Lower lobe of right lung (tissue), 2 donors: ENCODE measurements at places on chromosomes 12 and 14. TPM values are rescaled to one million over a fixed set of nuclear protein-coding genes. Genes with fewer than 3 reads are reported as not detected.

ANGEL1 gene
- total RNA-seq, result 28.9 TPM

SSPN gene
- total RNA-seq, result 12.8 TPM

MGST1 gene
- 341 TPM for total RNA-seq

GZMH gene
- total RNA-seq, result 7.5 TPM

CRIP1 gene
- 237 TPM for total RNA-seq

TMPRSS12 gene
- not detected for total RNA-seq

CDC42BPB gene
- 114 TPM for total RNA-seq

C3AR1 gene
- 62.1 TPM for total RNA-seq

DNA sequence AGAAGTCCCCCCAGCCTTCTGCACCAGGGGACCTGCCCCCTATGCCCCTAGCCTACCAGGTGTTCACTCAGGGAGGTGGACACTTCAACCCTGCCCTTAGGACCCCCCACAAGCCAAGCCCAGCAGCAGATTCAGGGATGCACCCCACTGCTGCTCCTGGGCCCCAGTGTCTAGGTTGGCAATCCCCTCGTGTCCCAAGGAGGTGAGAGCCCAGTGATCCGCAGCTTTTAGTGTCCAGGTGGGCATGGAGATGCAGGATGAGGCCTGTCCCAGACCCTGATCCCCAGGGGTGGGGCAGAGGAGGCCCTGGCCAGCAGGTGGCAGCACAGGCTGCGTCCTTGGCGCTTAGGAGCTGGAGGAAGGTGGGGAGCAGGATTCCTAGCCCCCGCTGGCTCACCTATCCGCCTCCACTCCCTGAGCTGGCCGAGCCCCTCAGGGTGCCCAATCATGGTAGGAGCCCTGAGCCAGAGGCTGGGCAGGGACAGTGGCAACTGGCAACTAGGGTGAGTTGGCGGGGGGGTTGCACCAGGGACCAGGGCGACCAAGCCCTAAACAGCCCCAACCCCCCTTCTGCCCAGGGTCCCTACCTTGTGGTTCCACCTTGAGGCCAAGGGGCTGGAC lies 4.1 kb downstream of the CKB start:
- peak; percentile 79 for DNase-seq
- peaks cover 5% of the 10 kb centered on the region for H3K27me3 ChIP-seq
- H3K36me3 ChIP-seq, result peaks cover 3% of the 10 kb centered on the region
- peak overlapping the region; percentile 68 for H3K27ac ChIP-seq
- peaks cover 66% of the 10 kb centered on the region for H3K4me1 ChIP-seq

GRCh38 chr12:121767525-121768016 lies 25.9 kb downstream of the RHOF start:
- peaks cover under 1% of the 10 kb centered on the region for H3K4me1 ChIP-seq
- H3K4me3 ChIP-seq, result no peak overlapping the region
- no peaks in the 10 kb centered on the region for H3K36me3 ChIP-seq
- H3K27me3 ChIP-seq, result no peaks in the 10 kb centered on the region

GRCh38 chr14:70807898-70808415 lies 1.4 kb downstream of the MAP3K9 start:
- no peaks in the 10 kb centered on the region for H3K36me3 ChIP-seq
- H3K4me1 ChIP-seq, result peaks cover 20% of the 10 kb centered on the region
- H3K4me3 ChIP-seq, result peak overlapping the region; percentile 73
- peak; percentile 61 for DNase-seq
- peaks cover 14% of the 10 kb centered on the region for H3K27me3 ChIP-seq

DNA sequence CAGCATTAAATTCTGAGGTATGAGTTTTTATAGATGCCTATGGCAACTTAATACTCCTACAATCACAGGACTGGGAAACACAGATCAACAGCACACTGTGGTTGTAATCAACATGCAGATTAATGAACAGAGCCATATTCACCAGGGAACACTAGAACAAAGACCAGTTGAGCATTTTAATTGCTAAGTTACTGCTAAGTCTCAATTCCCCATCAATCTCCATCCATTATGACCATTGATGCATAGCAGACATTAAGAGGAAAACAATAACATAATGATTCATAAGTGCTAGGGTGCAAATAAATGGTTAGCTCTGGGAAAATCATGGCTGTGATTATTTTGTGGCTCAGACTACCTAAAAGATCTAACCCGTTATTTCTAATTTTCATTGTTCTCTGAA lies 505.6 kb downstream of the TRHDE start:
- no peaks in the 10 kb centered on the region for H3K36me3 ChIP-seq
- H3K4me1 ChIP-seq, result no peaks in the 10 kb centered on the region
- no peaks in the 10 kb centered on the region for H3K27me3 ChIP-seq
- no peak for DNase-seq
- no peak overlapping the region for H3K27ac ChIP-seq

- H3K4me3 ChIP-seq, result no peak overlapping the region
- no peaks in the 10 kb centered on the region for H3K27me3 ChIP-seq
- H3K27ac ChIP-seq, result no peak overlapping the region
- H3K4me1 ChIP-seq, result peaks cover 91% of the 10 kb centered on the region
- H3K36me3 ChIP-seq, result no peaks in the 10 kb centered on the region
Measured at GRCh38 chr12:62265511-62265910, 5.3 kb downstream of the USP15 start.

GRCh38 chr14:100403802-100404365 lies 80.7 kb downstream of the SLC25A47 start:
- no peak overlapping the region for H3K27ac ChIP-seq
- H3K4me3 ChIP-seq, result no peak overlapping the region
- no peaks in the 10 kb centered on the region for H3K36me3 ChIP-seq
- DNase-seq, result no peak
- H3K27me3 ChIP-seq, result no peaks in the 10 kb centered on the region
- peaks cover 13% of the 10 kb centered on the region for H3K4me1 ChIP-seq
